ENCODE measurements at places on chromosomes 2 and 18.

DNA sequence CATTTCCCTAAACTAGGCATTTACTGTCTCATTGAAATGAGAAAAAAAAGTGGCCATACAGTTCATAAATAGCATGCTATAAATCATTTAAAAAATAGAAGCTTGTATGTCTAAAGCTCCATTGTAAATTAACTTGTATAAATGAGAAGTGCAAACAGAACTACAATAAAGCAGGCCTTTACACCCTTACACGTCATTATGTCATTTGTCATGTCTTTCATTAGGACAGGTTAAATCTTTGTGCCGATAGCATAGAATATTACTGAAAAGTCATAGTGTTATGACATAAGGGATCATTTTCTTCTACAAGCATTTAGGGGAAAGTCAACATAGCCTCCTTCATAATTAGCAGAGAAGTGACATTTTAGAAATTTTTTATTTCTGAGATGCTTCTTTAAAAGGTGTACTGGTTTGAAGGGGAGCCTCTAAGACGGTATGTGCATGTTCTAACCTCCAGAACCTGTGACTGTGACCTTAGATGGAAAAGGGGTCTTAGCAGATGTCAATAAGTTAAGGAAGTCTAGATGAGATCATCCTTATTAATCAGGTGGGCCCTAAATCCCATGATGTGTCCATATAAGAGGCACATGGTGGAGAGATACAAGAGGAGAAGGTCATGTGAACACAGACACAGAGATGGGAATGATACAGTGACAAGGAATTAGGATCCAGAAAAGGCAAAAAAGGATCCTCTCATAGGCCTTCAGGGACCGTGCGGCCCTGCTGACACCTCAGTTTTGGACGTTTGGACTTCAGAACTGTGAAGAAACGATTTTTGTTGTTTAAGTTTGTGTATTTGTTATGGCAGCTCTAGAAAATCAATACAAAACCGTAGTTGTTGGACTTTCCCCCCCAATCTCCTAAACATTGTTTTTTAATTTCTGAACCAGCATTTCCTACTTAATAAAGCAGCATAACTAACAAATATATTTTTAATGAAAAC, 863.7 kb downstream of the MBD2 start:
- no peak for DNase-seq

GRCh38 chr18:60020107-60020925, 120.5 kb downstream of the PMAIP1 start:
- no peak for DNase-seq

GRCh38 chr2:71790226-71791060, 337.1 kb downstream of the DYSF start:
- DNase-seq, result no peak

DNA sequence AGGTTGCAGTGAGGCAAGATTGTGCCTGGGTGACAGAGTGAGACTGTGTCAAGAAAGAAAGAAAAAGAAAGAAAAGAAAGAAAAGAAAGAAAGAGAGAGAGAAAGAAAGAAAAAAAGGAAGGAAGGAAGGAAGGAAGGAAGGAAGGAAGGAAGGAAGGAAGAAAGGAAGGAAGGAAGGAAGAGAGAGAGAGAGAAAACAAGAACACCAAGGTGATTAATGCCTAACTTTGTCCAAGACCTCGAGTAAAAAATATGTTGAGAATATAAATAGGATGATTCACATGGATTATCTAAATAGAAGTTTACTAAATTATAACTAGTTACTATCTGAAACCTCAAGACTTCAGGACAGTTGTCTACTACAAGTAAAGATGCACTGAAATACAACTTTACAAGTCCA, 7.2 kb downstream of the PECR start:
- DNase-seq, result no peak

- no peak for DNase-seq
Measured at GRCh38 chr2:191312163-191312562, 67.0 kb downstream of the MYO1B start.

- no peak for DNase-seq
Measured at GRCh38 chr2:40256649-40257048, 195.2 kb downstream of the SLC8A1 start.

- no peak for DNase-seq
Measured at GRCh38 chr2:64550042-64550441, 25.9 kb downstream of the AFTPH start.

GRCh38 chr2:175227393-175227792, 45.9 kb upstream of the ATP5MC3 start:
- DNase-seq, result no peak

- DNase-seq, result no peak
Measured at GRCh38 chr2:47484396-47484795, 81.4 kb downstream of the MSH2 start.

- no peak for DNase-seq
Measured at GRCh38 chr2:217215877-217216276, 356.0 kb upstream of the TNP1 start.

- no peak for DNase-seq
Measured at GRCh38 chr2:44645937-44646336, 284.2 kb downstream of the CAMKMT start.

DNA sequence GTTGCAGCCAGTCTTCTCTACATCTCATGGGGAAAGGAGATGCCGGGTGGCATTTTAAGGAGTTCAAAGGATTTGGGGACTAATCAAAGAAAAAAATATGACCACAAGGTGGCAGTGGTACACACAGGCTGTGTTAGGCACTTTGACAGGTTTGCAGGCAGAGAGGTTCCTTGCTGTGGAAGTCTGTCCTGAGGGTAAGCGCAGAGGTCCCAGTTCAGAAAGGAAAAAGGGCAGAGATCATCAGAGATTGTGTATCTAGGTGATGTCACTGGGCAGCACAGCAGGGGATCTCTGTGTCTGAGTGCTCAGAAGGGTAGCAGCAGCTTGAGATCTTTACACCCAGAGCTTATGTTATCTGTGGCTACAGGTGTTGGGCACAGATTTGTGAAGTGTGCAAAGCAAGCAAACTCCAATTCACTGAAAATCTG, 231.4 kb downstream of the LRRTM1 start:
- no peak for DNase-seq

DNA sequence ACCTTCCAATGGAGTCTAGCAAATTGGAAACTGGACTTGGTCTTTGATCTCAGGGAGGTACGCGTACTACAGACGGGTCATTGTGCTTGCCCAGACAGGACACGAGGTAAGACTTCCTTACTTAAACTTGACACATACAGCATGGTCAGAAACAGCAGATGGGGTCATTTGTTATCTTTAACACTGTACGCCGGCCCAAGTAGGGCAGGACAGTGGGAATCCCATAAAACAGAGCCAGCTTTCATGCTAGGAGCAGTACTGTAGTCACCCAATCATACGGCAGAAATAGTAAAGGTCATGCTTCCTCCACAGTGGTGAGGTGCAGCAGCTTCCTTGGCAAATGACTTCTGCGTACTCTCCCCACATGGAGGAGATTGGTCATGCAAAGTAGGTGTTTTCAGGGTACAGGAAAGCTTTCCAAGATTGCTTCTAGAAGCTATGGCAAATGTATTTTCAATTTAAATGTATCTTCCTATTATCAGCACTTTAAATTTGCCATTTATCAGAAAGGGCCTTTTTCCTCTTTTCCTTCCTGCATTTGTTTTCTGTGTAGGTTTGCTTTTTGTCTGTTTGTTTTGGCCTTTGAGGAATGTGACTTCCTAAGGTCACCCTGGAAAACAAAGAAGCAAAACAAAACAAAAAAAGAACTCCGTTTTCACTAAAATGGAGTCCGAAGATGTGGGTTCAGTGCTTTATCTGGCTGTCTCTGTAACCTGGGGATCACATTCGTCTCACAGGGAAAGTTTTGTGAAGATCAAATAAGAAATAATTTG, 74.0 kb upstream of the DSG1 start:
- no peak for DNase-seq

DNA sequence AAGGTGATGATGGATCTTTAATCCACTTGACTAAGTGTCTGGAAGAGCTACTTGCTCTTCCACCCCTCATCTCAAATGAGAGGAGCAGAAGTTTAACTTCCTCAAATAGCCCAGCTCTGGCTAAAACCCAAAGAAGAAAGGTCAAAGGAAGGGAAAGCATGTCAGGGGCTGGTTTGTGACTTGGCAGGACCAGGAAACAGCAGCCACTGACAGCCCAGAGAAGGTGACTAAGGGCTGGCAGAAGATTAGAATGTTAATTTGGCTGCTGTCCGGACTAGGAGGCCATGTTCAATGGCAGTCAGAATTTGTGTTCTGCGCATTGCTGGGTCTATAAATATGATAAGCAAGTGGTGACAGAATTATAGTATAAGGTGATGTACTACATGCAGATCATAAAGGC, 386.2 kb downstream of the SETBP1 start:
- DNase-seq, result no peak

DNA sequence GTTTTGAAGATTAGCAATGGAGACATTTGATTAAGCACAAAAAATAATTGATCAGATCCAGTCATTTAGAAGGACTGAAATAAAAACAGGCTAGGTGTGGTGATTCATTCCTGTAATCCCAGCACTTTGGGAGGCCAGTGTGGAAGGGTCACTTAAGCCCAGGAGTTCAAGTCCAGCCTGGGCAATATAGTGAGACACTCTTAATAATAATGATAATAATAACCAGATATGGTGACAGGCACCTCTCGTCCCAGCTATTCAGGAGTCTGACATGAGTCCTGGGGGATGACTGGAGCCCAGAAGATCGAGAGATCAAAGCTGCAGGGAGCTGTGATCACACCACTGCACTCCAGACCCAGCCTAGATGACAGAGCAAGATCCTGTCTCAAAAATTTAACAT, 3.5 kb upstream of the FN1 start:
- no peak for DNase-seq
